B cell (primary cell): ENCODE measurements at places on chromosomes 6 and 20. TPM values are rescaled to one million over a fixed set of nuclear protein-coding genes. Genes with fewer than 3 reads are reported as not detected.

The KIF25 gene
- not detected in 2 replicates for polyA plus RNA-seq

The LIN28B gene
- not detected in 2 replicates for polyA plus RNA-seq

The RSPO3 gene
- not detected in 2 replicates for polyA plus RNA-seq

- no peak for DNase-seq
These were observed 7.2 kb downstream of the PYGB start for GRCh38 chr20:25254986-25255680.

- DNase-seq: no peak
These were observed 28.6 kb downstream of the ADRM1 start for GRCh38 chr20:62331347-62331746.

DNA sequence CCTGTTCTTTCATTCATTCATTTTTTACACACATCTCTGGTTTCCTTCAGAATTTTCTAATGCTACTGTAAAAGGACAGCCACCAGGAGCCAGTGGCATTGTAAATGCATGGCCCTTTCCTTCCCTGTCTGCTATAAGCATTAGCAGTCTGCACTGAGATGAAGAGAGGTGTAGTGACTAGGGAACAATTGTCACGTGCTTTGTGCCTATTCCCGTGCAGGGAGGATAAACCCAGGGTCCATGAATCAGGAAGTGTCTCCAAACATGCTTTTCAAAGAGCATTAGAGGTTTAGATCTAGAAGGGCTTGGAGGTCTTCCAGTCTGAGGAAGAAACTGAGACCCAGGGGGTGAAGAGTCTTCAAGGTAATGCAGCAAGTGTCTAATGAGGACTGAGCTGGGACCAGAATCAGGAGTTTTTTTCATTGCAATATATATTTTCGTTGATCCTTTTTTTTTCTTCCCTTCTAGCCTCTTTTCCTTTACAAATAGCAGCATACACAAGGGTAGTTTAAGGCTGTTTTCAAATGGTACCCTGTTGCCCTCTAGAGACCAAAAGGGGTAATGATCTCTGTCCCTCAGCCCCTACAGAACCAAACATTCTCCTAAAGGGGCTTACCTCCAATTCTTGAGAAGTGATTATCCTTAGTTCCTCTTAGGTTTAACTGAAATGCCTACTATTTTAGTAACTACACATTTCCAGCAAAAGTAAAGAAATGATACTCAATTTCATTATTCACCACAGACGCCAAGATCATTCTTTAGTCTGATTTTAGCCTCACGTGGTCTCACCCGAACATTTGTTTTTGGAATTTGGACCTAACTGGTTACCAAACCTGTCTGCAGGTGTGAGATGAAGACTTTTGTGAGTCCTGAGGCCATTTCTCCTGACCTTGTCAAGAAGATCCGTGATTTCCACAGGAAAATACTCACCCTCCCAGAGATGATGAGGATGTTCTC is 6.6 kb downstream of the TRIM15 start:
- peak; percentile 63 for DNase-seq

DNA sequence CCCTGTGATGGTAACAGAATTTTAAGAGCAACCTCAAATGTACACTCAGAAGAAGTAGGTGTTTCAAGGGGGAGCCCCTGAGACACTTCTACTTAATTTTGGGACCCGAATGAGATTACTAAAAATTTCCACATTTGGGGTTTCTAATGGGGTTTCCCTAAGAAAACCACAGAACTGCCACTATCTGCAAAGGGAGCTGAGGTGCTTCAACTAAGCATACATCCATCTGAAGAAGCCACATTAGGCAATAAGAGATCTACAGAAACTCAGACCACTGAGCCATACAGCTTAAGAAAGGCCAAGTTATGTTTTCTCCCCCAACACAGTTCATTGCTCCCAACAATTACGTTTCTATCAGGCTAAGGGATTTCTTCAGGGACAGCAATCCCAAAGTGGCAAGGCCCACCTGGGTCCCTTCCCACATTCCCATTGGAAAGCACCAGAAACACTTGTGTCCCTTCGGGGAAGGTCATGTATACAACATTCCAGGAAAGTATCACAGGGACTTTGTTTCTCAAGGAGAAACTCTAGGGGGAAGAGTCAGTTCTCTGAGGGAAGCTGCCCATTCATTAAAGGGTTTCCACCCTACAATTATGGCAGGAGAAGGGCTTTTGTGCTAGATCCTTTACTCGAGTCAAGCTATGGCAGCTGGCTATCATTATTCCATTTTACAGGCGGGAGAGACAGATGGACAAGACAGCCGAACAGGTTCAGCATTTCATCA is 5.0 kb downstream of the BCL2L1 start:
- DNase-seq: peak; percentile 57

DNA sequence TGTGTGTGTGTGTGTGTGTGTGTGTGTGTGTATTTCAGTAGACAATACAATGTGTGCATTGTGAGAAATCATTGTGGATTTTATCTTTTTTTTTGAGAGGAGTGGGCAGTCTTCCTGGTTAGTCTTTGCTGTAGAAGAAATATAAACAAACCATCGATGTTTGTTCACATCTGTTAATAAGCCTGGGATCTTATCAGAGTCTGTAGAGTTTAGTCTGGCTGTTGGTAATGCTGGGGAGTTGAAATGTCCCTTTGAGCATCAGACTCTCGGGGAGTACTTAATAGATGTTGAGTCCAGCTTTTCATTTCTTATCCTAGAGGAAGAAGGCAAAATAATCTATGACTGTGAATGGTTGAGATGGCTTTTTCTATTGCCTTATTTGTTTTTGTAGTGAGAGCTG is 96.6 kb upstream of the SUPT3H start:
- DNase-seq: no peak

GRCh38 chr6:968791-969190 is 275.9 kb upstream of the EXOC2 start:
- no peak for DNase-seq

DNA sequence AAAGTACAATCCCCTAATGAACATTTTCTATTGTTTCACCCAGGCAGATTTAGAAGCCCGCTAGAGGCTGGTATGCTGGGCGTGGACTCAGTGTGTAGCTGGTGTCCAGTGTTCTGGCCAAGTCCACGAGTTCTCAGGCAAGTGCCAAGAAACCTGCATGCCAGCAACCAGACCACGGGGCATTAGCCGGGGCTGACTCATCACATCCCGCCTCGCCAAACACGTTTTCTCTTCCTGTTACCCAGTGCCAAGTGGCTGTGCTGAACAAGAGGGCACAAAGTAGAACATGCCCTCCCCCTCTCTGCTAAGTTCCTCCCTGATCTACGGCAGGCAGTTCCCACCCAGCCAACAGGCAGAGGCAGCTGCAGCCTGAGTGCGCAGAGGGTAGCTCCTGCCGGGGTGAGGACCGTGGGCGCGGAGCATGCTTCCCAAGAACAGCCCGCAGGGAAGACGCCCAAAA is 29.6 kb downstream of the RAMACL start:
- DNase-seq: no peak

DNA sequence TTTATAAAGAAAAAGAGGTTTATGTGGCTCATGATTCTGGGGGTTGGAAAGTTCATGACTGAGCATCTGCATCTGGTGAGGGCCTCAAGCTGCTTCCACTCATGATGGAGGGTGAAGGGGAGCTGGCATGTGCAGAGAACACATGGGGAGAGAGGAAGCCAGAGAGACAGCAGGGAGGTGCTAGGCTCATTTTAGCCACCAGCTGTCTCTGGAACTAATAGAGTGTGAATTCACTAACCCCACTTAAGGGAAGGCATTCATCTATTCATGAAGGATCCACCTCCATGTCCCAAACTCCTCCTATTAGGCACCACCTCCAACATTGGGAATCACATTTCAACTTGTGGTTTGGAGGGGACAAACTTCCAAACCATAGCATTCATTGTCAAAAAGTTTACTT is 137.3 kb upstream of the PMEPA1 start:
- no peak for DNase-seq

DNA sequence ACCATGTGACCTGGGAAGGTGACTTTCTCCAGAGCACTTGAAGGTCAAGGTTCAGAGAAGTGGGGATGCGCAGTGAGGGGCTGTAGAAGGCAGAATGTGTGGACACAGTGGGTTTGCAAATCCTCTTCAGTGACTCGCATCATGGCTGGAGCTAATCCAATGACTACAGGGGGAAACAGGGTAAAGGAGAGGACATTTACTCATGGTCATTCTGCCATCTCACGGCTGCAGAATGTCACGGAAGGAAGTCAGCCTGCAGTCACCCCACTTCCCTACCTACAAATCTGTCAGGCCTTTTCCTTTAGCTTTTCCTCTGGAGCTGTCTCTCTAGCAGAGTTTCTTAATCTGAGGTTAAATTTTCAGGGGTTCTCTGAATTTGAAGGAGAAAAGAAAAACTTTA is 337.6 kb downstream of the CDC5L start:
- no peak for DNase-seq

DNA sequence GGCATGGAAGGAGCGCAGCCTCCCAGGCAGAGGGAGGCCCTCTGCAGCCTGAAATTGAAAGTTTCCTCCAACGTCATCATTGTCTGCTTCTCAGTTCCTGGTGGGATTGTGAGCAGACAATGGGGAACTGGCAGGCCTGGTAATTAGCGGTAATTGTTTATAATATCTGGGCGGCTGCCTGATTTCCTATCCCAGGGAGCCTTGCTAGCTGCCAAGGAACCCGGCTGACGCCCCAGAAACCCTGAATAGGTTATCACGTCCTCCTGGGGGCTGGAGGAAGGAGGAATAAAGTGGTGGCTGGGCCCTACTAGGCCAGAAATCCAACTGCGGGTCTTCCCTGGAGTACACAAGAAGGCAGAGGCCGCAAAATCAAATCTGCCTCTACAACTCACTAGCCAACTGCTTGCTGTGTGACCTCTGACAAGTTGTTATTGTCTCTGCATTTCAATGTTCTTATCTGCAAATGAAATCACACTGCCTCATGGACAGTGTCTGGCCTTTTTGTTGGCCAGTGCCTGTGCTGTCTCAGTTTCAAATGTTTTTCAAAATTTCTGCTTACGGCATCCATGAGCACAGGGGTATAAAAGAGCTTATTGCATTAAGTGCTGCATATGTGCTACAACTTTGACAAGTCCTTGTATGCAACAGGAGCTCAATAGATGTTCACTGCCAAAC is 16.9 kb downstream of the KCNK15 start:
- no peak for DNase-seq

DNA sequence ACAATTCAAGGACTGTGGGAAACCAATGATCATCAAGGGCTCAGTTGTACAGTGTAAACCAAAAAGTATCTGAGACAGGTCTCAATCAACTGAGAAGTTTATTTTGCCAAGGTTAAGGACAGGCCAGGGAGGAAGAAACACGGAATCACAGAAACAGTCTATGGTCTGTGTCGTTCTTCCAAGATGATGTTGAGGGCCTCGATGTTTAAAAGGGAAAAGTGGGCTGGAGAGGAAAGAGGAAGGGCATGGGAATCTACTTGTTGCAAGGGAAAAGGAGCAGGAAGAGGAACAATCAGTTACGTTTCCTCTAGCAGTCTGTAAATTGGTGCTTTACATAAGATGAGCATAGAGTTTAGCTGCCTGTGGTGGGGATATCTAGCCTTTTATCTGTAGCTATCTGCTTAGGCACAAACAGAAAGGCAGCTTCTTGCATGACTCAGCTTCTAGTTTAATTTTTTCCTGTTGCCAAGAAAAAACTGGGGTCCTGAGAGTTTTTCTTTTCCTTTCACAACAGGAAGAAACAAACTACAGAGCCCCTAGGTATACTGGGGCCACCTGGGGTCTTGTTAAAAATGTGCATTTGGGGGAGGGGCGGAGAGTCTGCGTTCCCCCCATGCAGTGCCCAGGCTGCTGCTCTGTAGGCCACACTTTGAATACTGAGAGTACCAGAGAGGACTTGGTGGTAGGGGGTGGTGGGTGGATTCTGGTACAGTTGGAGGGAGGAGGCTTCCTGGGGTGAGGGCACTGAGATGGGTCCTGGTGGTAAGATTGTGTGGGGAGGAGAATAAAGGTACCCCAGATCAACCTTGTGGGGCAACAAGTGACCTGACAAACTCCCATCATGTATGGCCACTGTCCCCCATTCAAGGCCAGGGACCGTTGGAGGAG is 35.3 kb upstream of the EZR start:
- DNase-seq: peak; percentile 60

DNA sequence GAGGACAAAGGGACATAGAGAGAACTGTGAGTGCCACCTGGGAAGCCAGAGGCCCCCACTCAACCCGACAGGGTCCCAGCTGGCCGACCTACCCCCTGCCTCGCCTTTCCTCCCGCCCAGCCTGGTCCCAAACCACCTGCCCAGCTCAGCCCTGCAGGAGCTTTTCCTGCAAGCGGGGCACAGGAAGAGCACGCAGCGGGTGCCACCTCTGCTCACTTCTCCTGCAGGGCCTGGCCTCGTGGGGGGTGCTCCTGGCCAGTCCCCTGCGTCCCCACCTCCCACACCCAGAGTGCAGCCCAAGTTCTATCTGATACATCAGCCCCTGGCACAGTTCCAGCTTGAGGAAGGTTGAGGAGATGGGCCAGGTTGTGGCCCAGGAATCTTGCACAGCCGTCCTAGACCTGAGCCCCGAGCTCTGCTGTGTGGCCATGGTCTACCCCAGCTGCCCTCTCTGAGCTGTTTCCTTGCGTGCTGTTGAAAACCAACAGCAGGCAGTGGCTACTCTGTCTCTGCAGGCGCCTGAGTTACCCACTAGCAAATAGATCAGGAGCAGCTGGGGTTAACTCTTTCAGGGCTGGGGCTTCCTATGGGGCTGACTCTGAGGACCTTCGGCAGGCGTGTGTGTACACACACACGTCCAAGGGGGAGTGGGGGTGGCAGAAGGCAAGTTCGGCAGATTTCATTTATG is 1.7 kb downstream of the NECAB3 start:
- DNase-seq: no peak

GRCh38 chr20:59159493-59160376 is 3.9 kb upstream of the ZNF831 start:
- peak; percentile 57 for DNase-seq

DNA sequence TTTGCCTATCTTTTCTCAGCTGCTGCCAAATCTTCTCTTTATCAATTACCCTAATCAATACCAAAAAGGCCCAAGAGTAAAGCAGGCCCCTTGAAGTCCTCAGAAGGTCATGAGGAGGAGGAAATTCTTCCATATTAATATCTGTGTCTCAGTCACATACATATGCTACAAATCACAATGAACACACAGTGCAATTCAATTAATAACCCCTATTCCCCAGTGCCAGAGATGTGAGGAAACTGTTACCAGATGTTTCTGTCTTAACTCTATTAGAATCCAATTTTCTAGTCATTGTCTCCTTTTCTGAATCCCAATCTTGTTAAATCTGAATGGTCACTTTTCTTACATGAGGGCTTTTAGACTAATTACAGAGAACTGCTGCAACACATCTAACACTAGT is 45.9 kb upstream of the SLC2A12 start:
- no peak for DNase-seq
